Cardiac septum (tissue), 1 donor: ENCODE measurements at places on chromosomes 11 and 22. TPM values are rescaled to one million over a fixed set of nuclear protein-coding genes. Genes with fewer than 3 reads are reported as not detected.

GRCh38 chr11:69825037-69825834 lies 6.0 kb upstream of the FGF3 start:
- DNase-seq = no peak

GRCh38 chr11:44243595-44244343 lies 66.2 kb downstream of the ALX4 start:
- no peak for DNase-seq

GRCh38 chr11:108857382-108857781 lies 192.5 kb downstream of the DDX10 start:
- peak; percentile 75 for DNase-seq

DNA sequence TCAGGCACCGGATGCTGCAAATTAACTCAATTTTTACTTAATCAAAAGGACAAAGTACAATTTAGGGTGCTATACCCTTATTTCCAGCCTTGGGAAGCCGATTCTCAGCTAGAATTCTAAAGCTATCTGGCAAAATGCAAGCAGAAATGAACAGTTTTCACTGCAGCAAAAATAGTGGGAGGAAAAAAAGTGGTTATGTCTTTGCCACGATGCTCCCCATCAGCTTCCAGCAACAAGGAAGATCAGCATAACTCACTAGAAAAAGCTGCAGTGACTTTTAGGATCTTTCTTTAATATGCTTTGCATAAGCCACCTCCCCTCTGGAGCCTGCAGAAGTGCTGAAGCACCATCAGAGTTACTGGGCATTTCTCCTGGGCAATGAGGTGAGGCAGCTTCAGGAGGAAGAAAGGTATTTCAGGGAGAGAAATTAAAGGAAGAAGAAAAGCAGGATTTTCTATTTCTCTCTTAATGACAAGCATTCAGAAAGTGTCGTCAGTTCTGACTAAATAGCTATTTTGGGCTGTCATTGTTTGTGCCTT lies 702.9 kb downstream of the DLG2 start:
- DNase-seq = no peak

Gene RIMBP3C
- total RNA-seq = 0.08 TPM

Gene CD81
- total RNA-seq = 663 TPM

Gene PUS3
- 7.1 TPM for total RNA-seq

Gene SLC17A6
- not detected for total RNA-seq

Gene UPK3A
- 0.40 TPM for total RNA-seq

Gene XBP1
- total RNA-seq = 81.2 TPM
